ENCODE measurements at places on chromosomes 2 and 18.

DNA sequence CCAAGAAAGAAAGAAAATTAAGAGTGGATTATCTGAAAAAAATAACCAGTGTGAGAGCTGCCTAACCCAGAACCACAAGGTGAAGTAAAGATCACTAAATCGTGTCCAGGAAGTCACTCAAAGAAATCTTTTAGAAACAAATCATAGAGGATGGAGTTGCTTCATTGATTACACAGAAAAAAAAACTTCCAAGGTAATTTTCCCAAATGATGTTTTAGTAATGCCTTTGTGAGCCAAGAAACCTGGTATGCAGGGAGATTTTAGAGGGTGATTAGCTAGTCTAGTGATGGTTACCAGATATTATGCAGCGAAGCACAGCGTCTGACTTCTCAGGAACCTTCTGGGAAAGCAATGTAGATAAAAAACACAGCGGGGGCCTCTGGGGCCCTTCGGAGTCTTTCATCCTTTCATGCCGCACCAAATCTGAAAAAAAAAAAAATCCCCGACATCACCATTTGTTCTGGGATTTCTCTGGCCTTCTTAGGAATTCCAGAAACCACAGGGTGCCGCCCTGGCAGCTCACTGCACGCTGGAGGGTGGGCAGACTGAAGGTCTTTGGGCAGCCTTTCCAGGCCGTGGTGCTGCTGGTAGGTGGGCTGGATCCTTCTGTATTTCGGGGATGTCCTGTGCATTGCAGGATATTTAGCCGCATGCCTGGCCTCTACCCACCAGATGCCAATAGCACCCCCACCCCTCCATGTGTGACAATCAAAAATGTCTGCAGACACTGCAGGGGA is 17.3 kb downstream of the ALPK2 start:
- DNase-seq: no peak

DNA sequence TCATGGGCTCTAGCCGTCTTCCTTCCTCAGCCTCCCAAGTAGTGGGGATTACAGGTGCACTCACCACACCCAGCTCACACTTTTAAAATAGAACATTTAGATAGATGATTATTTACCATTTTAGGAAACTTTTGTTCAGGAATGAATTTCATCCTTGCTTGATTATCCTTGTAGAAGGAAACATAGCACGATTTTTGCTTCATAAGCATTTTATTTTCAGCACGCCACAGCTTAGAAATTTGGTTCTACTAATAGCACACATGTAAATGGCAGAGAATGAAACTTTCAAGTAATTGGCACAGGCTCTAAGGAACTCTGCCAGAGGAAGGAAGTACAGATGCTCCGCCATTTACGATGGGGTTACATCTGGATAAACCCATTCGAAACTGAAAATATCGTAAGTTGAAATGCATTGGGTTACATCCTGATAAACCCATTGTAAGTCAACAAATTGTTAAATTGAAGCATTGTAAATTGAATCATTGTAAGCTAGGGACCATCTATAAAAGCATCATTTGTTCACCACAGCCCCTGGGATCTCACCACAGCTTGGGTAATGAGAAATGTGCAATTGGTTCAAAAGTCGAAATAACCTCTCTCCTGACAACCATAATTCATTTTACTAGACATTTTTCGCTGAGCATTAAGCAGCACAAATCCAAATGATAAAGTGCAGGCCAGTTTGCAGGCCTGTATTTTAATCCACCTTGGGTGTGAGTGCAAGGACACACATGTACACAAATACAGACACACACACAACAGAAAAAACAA is 33.2 kb downstream of the FRZB start:
- no peak for DNase-seq

DNA sequence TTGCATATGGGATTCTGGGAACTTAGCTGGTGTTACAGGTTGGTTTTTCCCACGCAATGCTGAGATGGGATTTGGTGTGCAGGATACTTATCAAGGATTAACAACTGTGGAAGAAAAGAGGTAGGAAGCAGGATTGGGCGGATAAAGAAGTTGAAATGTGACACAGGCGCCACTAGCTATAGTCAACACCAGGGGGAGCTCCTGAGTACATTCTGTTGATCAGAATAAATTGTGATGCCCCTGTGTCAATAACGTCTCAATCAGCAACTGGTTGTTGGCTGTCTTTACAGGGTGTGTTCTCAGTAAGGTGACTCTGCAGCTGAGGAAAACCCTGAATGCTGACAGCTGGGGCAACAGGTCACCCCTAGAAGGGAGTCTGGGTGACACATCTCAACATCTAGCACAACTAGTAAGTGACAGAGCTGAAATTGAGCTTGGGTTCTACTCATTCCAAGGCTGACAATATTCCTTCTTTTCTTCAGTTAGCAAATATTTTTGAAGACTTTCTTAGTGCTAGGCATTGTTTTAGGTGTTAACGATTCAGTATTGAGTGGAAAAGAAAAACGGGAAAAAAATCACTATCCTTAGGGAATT is 143.0 kb downstream of the ARL6IP6 start:
- no peak for DNase-seq

DNA sequence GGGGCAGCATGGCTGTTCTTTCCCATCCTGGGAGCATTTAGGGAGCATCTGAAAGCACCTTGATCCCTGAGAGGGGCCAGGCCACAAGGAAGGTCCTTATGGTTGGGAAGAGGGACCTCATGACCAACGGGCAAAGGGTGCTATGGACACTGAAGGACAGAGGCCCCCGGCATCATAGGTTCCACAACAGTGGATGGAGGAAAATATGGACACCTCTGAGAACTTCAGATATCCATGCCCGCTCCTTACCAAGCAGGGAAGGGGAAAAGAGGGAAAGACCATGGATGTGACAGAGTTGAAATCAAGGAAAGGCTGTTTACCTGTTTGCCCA is 94.1 kb upstream of the MGAT4A start:
- no peak for DNase-seq

- DNase-seq: peak; percentile 13
Observed at GRCh38 chr2:153519257-153519875, 40.8 kb upstream of the RPRM start.

DNA sequence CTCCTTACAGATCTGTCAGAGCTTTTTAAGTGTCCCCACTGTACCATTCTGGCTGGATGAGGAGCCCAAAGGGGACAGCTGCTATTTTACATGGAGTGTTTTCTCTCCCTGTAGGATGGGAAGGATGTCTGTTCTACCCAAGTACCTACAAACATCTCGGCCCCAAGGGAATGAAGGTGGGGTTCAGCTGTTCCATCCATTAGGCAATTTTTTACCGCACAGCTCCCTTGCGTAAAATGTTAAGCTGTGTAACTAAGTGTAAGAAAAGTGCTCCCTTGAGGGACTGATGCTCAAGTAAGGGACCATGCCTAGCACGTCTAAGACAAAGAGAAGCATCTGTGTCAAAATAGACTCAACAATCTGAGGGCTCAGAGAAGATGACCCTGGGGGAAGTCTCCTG is 180.3 kb downstream of the MYO5B start:
- no peak for DNase-seq

DNA sequence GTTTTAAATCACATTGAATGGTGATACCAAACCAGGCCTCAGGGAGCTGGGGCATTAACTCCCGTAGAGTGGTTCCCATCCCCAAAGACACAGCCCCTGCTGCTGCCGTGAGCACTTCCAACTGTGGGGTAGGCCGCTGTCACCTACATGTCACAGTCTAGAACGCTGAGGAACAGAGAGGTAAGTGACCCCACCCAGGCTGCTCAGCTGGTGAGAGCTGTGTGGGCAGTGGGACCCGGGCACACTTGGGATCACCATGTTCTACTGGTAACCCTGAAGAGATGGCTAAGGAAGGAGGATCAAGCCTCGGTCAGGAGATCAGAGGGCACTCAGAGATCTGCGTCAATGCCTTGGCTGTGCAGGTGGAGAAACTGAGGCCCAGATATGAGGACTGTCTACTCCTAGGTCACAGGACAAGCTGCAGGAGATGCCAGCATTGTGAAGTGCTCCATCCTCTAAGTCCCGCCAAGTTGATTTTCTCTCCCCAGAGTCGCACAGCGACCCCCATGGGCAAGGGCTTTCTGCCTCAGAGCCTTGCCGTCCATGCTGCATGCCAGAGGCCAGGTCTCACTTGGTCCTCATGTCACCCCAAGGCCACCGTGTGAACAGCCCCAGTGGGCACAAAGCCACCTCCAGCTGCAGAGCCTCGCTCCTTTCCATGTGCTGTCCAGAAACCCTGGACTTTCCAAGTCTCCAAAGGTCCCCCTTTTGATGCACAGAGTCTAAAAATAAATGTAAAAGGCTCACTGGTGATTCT is 144.2 kb upstream of the OTOS start:
- no peak for DNase-seq

- no peak for DNase-seq
Observed at GRCh38 chr2:84989422-84989821, 18.5 kb downstream of the KCMF1 start.

DNA sequence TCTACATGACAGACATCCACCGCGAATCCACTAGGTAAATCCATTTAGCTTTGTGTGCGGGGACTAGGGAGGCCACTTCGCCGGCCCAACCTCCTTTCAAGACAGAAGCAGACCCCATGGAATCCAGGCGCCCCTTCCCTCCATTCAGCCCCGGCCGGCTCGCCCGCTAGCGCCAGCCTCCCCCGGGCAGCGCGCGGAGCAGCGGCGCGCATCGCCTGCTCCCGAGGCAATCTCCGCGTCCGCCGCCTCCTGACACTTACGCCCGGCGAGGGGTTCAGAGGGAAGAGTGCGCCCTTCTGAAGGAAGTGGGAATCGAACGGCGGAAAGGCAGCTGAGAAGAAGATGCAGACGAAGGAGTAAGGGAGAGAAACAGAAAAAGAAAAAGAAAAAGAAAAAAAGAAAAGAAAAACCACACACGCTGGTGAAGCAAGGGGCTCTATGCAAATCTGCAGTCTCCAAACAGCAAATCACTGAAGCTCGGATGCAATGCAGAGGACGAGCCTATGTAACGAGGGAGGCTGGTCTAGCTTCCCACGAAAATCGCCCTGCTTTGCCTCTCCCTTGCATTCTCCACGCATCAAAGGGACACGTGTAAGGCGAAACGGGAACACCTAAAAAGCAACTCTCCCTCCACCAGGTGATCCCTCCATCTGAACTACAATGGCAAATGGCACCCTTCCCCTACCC is 684.4 kb downstream of the NRXN1 start:
- no peak for DNase-seq

DNA sequence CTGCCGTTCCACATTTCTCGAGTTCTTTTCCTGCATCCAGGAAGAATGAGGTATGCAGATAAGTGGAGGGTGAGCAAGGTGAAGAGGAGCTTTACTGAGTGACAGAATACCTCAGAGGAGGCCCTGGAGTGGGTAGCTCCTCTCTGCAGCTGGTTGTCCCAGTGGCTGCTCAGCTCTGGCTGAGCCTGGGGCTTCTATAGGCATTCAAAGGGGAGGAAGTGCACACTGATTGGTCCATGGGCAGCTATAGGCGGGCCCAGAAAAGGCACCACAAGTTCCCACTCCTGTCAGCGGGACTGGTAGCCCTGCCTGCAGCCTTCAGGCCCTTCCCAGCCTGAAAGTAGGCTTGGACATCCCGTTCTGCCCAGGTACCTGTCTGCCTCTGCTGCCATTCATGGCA is 94.7 kb downstream of the DOK6 start:
- DNase-seq: no peak

DNA sequence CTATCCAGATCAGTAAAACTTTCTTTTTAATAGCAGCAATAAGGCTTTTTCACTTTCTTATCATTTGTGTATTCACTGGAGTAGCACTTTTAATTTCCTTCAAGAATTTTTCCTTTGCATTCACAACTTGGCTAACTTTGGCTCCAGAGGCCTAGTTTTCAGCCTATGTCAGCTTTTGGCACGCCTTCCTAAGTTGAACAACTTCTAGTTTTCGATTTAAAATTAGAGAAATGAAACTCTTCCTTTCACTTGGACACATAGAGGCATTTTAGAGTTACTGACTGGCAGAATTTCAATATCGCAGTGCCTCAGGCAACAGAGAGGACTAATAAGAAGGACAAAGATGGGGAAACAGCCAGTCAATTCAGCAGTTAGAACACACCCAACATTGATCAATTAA is 577.4 kb downstream of the DSC3 start:
- DNase-seq: no peak

DNA sequence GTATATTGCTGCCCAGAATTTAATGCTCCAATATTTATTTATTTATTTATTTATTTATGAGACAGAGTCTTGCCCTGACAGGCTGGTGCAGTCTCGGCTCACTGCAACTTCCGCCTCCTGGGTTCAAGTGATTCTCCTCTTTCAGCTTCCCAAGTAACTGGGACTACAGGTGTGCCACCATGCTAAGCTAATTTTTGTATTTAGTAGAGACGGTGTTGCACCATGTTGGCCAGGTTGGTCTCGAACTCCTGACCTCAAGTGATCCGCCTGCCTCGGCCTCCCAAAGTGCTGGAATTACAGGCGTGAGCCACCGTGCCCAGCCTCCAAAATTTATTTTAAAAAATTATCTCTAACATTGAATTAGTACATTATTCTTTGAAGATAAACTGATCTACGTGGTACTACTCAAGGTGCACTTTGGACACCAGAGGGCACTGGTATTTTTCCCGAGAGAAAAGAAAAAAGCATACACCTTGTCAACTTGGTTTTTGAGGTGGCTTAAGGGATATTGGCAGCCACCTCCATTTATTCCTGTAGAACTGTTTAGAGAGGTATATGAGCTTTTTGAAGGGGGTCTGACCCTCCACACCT is 1.4 kb upstream of the IDH1 start:
- no peak for DNase-seq

- DNase-seq: no peak
Observed at GRCh38 chr2:88628571-88628939, 1.3 kb upstream of the EIF2AK3 start.

DNA sequence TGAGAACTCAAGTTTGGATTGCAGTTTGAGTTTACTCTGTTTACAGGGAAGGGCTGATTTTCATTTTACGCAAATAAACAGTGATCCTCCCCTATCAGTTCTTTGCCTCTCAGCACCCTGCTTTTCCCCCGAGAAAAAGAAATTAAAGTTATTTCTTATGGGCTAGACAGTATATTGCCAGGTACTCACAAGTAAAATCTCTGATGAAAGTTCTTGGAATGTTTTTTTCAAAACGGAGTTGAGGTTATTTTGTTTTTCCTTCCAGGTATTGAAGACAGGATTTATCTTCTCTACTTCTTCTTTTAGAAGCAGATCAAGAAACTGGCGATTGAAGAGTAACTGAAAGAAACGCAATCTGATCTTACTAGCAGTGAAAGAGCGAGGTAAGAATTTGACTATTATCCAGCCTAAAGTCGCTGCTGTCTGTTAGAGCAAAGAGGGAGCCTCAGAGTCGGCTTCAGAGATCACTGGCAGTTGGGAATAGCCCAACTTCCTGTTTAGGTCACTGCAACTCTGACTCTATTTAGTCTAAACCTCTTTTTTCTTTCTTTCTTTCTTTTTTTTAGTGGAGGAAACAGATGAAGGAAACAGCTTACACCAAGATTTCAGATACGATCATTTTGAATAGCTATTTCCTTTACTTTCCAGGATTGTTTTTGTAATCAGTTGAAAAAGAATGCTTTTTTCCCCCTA is at the start of gene TFPI:
TFPI (minus strand) TSS at position 425 of the 693 bp plus-strand sequence. CDS start 50,667 bp downstream, outside the sequence.
- DNase-seq: no peak

DNA sequence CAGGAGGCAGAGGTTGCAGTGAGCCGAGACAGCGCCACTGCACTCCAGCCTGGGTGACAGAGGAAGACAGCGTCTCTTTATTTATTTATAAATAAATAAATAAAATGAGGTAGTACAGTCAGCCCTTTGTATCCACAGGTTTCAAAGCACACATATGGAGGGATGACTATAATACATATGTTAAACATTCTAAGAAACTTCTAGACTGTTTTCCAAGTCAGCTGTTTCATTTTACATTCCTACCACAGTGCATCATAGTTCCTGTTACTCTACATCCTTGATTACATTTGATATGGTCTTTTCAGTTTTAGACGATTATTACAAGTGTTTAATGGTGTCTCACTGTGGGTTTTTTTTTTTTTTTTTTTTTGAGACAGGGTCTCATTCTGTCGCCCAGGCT is 157.6 kb downstream of the ATAD2B start:
- DNase-seq: no peak

GRCh38 chr2:168224346-168224745 is 23.0 kb downstream of the STK39 start:
- DNase-seq: no peak

Data from activated T-helper 1 cell treated with anti-CD3 and anti-CD28 coated beads, Interleukin-2, amount 50 U/mL, for 16 hours (primary cell).